Mesothelial cell of epicardium (in vitro differentiated cells): ENCODE measurements at places on chromosomes 11 and 22.

DNA sequence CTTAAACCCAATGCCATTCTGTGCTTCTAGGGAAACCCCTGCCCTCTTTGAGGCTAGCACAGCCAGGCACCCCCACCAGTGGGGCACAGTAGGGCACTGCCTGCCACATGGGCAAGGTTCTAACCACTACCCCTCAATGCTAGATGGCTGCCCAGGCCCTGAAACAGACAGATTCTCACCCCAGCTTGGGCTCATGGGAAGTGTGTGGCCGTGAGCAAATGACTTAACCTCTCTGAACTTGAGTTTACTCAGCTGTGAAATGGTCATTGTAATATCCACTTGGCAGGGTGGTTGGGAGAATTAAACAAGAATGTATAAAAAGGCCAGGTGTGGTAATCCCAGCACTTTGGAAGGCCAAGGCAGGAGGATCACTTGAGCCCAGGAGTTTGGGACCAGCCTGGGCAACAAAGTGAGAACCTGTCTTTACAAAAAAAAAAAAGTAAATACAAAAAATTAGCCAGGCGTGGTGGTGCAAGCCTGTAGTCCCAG, 22.4 kb downstream of the C22orf23 start:
- no peaks in the 10 kb centered on the region for H3K27me3 ChIP-seq
- DNase-seq: no peak
- peaks cover 2% of the 10 kb centered on the region for H3K4me1 ChIP-seq
- H3K27ac ChIP-seq: no peak overlapping the region

DNA sequence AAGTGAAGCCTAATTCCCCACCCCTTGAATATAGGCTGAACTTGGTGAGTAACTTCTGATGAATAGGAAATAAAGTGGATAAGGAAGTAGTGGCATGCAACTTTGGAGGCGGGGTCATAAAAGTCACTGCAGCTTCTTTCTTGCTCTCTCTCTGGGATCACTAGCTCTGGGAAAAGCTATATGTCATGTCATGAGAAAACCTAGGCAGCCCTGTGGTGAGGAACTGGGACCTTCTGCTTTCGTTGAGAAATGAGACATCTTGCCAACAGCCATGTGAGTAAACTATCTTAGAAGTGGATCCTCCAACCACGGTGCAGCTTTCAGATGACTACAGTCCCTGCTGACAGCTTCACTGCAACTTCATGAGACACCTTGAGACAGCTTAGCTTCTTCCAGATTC, 15.7 kb downstream of the ZNF214 start:
- no peak for DNase-seq
- no peak overlapping the region for H3K27ac ChIP-seq
- peaks cover 24% of the 10 kb centered on the region for H3K36me3 ChIP-seq

DNA sequence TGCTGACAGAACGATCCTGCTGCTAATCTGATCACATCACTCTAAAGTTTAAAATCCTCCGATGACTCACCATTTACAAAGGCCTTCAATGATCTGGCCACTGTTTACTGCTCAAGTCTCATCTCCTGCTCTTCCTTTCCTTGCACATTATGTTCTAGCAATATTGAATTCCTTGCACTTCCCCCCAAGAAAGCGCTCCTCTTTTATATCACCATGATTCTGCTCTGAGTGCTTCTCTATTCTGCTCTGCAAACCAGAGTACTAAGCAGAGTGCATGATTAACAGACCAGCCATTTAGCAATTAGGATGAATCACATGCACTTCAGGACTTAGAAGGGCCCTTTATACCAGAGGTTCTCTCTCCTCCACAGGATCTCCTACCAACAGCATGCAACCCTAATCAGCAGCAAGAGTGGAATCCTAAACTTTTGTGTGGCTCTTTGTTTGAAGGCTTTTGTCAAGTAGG, 1122.8 kb upstream of the CCDC90B start:
- no peak overlapping the region for H3K27ac ChIP-seq
- no peaks in the 10 kb centered on the region for H3K4me1 ChIP-seq
- DNase-seq: no peak
- H3K27me3 ChIP-seq: no peaks in the 10 kb centered on the region
- no peak overlapping the region for H3K4me3 ChIP-seq

GRCh38 chr11:67663532-67664212, 10.8 kb downstream of the ALDH3B2 start:
- H3K36me3 ChIP-seq: no peaks in the 10 kb centered on the region
- DNase-seq: no peak
- H3K27me3 ChIP-seq: no peaks in the 10 kb centered on the region
- no peak overlapping the region for H3K27ac ChIP-seq
- H3K4me3 ChIP-seq: no peak overlapping the region

DNA sequence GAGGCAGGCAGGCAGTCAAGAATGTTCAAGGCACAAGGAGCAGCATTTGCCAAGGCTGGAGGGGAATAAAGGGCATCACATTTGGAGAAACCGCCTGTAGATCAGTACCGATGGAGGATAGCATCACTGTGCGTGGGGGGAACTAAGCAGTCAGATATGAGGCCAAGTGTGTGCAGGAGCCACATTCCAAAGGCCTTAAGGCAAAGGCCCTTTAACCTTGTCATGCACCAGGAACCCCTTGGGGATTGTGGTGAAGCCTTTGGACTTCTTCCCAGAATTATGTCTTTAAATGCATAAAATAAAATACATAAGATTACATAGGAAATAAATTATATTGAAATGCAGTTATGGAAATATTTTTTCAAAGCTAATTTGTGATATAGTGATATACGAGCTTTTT, 532.1 kb downstream of the BUD13 start:
- no peak overlapping the region for H3K4me3 ChIP-seq
- no peaks in the 10 kb centered on the region for H3K4me1 ChIP-seq
- peaks cover 30% of the 10 kb centered on the region for H3K27me3 ChIP-seq
- H3K27ac ChIP-seq: no peak overlapping the region

DNA sequence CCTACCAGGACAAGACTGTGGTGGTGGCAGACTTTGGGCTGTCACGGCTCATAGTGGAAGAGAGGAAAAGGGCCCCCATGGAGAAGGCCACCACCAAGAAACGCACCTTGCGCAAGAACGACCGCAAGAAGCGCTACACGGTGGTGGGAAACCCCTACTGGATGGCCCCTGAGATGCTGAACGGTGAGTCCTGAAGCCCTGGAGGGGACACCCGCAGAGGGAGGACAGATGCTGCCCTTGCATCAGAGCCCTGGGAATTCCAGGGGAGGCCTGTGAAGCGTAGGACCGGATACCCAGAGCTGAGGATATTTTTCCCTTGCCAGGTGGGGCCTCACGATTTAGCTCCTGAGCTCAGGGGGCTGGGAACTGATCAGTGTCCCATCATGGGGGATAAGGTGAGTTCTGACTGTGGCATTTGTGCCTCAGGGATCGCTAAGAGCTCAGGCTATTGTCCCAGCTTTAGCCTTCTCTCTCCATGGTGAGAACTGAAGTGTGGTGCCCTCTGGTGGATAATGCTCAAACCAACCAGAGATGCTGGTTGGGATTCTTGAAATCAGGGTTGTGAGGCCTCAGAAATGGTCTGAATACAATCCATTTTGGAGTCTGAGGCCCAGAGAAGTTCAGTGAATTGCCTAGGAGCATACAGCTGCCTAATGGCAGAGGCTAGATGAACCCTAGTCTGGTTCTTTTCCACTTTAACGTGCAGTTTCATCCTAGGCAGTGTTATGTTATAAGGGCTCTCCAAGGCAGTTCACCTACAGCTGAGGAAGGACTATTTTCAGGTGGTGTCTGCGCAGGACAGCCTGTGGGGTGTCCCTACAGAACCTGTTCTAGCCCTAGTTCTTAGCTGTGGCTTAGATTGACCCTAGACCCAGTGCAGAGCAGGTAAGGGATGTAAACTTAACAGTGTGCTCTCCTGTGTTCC, 19.5 kb downstream of the PIK3IP1 start:
- DNase-seq: no peak
- no peaks in the 10 kb centered on the region for H3K27me3 ChIP-seq
- H3K4me3 ChIP-seq: no peak overlapping the region
- H3K4me1 ChIP-seq: peaks cover 13% of the 10 kb centered on the region

DNA sequence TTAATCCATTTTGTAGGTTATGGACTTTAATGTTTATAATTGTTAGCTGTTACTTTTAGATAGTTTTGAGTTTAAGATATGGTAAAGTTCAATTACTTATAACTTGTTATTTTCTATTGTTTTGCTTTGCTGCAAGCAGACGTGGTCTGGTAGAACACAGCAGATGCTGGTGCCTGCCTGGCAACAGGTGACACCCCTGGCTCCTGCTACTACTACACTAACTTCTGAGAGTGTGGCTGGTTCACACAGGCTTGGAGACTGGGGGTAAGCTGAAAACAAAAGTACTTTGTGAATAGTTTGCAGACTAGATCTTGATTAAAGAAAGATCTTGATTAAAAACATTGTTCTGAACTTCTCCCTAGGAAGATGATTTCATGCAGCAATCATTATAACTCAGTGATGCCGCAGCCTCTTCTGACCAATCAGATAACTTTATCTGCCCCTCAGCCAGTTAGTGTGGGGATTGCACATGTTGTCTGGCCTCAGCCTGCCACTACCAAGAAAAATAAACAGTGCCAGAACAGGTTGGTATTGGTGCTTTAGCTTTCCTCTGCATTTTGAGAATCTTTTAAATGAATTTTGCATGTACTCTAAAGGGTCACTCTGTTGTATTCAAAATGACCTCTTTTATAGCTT, 90.4 kb downstream of the HIPK3 start:
- no peak overlapping the region for H3K4me3 ChIP-seq
- no peak overlapping the region for H3K27ac ChIP-seq
- no peaks in the 10 kb centered on the region for H3K27me3 ChIP-seq
- peaks cover 24% of the 10 kb centered on the region for H3K36me3 ChIP-seq

DNA sequence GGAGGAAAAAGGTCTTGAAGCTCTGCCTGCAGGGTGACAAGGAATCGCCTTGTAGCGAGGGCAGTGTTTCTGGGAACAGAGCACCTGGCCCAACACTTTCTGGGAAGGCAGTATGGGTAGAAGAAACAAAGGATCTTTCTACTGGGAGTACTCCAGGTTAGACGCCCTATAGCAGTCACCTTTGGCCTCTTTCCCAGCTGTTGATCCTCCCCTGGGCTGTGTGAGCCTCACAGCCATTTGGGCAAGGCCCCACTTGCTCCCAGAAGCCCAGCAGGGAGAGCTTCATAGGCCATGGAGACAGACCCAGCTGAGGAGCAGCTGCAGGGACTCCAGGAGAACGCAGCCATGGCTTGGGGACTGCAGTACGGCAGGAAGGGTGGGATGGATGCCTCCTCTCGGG, 1.2 kb downstream of the SLCO2B1 start:
- peaks cover 9% of the 10 kb centered on the region for H3K27me3 ChIP-seq
- DNase-seq: no peak
- H3K4me3 ChIP-seq: no peak overlapping the region
- peaks cover 13% of the 10 kb centered on the region for H3K4me1 ChIP-seq
- no peak overlapping the region for H3K27ac ChIP-seq
